ENCODE measurements at places on chromosomes 4 and X.

- DNase-seq: no peak
Observed at GRCh38 chr4:101114936-101115372, 232.4 kb downstream of the PPP3CA start.

DNA sequence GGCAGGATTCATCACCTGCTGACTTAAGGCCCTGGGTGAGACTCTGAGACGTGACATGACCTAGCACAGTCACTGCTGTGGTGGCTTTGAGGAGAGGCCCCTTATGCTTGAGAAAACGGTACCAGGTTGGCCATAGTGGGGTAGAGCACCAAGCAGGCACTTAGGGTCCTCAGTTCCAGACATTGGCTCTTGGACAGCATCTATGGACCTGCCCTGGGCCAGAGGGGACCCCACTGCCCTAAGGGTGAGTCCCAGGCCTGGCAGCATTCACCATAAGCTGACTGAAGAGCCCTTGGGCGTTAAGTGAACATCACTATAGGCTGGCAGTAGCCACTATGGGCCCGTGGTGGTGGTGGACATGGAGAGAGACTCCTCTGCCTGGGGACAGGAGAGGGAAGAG, 78.7 kb downstream of the FNIP2 start:
- DNase-seq: no peak

- no peak for DNase-seq
Observed at GRCh38 chrX:53656845-53657244, 29.7 kb downstream of the HUWE1 start.

DNA sequence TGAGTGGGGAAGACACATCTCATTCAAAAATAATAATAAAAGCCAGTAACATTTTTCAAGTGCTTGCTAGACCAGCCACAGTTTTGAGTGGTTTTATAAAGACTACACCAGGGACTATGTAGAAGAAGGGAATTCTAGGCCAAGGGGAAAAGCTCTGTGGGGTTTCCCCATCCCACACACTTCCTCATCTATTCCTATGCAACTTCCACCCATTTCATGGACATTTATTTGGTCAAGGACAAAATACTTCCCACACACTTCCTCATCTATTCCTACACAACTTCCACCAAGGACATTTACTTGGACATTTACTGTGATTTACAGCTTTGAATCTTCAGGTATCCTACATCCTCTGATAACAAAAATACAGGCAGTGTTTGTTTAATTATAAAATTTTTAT, 86.5 kb upstream of the KLF3 start:
- no peak for DNase-seq

- no peak for DNase-seq
Observed at GRCh38 chrX:14079891-14080430, 50.3 kb upstream of the GEMIN8 start.

DNA sequence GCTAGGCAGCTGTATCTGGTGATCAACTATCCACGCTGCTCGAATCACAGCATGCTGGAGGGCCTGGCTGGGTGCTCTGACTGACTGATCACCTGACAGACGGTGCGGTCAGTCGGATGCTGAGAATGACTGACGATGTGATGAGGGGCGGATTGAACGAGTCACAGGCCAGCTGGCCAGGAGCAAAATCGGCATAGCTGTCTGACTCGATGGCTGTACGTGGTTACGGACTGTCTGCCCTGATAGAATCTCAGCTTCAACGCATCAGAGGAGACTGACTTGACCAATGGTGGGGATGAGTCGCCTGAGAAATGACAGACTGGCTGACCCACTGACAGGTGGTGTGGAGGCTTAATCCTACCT, 1.0 kb upstream of the SUV39H1 start:
- no peak for DNase-seq

DNA sequence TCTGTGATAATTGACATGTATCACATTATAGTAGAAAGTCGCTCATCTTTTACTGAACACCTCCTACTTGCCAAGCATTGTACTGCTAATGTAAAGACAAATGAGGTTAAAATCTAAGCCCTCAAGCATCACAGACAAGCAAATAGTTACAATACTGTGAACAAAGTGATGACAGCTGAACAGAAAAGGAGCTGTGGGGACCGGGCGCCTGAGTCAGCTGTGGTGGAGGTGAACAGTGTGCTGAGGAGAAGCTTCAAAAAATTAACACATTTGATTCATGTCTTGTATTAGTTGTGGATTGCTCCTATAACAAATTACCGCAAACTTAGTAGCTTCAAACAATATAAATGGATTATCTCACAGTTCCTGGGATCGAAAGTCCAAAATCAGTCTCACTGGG, 124.3 kb downstream of the MAPK10 start:
- no peak for DNase-seq

DNA sequence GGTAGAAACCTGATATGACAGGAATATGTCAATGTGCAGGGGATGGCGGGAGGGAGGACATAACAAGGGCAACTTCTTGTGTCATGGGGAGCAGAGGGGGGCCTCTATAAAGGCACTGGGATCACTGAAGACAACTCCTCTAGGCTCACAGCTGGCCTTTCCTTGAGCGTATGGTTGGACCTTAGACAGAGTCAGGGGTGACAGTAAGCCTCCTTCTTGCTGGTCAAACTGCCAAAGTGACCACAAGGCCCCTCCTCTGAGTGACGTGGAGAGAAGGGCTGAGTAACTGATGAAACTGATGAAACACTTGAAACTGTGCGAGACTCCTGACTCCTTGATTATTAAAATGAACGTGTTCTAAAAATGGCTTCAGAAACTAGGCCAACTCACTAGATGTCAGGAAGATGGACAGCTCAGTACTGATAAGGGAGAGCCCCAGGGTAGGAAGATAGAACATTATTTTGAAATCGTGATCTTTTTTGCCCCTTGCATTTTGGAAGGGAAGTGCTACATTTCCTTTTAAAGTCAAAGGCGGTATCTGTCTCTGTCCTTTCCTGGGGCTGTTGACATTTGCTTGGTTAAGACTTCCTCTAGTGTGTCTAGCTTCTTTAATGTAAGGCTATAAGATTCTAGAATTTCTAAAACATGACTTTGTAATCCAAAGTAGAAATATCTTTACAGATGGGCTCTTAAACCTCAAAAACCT, 1.6 kb downstream of the RAB33A start:
- no peak for DNase-seq

- DNase-seq: peak; percentile 66
Observed at GRCh38 chr4:109433205-109434006, at the start of gene SEC24B. Gene SEC24B, plus strand, starts transcription at chr4:109433815. Its CDS starts 55 bp downstream, at chr4:109433870.

DNA sequence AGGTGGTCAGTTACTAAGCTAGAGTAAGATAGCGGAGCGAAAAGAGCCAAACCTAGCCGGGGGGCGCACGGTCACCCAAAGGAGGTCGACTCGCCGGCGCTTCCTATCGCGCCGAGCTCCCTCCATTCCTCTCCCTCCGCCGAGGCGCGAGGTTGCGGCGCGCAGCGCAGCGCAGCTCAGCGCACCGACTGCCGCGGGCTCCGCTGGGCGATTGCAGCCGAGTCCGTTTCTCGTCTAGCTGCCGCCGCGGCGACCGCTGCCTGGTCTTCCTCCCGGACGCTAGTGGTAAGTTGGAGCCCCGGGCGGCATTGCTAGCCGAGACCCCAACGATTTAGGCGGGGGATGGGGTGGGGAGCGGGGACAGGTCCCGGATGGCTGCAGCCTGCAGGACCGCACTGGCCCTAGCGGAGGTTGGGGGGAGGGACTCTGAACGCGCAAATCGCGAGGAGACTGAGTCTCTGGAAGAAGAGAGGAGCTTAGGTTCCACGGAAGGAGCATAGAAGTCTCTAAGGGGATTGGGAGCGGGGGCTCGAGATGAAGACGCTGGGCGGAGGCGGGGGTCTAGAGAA, 573 bp downstream of the HTR2C start:
- DNase-seq: no peak

- no peak for DNase-seq
Observed at GRCh38 chr4:30616942-30617646, 103.1 kb upstream of the PCDH7 start.

GRCh38 chr4:128682942-128683666, 126.4 kb upstream of the JADE1 start:
- no peak for DNase-seq

- DNase-seq: no peak
Observed at GRCh38 chr4:184727430-184727829, 6.5 kb downstream of the CENPU start.
